Suppressor macrophage treated with lipopolysaccharide for 1 hour (primary cell): ENCODE measurements at places on chromosomes 13 and 19.

DNA sequence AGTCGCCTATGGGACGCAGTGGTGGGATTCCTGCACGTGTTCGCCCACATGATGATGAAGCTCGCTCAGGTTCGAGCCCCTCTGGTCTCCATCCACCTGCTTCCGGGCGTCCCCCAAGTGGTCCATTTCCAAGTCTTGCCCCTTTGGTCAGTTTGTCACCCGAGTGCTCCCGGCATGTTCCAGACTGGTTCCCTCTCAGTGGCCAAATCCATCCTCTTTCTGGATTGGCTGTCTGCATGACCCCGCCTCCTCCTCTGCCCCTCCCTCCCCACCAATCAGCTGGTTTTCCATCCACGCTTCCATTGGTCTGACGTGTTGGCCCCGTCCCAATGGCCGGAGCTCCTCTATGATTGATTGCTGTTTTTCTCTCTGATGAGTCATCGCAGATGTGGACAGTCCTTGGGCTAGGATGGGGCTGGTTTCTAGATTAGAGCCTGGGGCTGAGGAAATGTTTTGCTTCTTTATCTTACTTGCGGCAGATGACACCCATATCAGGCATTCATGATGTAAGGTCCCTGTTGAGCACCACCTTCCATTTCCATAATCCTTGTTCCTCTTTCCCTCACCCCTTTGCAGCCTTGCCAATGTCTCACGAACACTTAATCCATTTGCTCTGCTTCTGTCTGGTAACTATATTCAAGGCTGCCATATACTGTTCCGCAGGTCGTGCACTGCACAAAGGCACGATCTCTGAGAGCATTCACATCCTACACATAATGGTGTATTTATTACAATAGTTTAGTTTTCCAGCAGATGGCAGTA is 73.8 kb downstream of the MAP4K1 start:
- DNase-seq: peak; percentile 86

DNA sequence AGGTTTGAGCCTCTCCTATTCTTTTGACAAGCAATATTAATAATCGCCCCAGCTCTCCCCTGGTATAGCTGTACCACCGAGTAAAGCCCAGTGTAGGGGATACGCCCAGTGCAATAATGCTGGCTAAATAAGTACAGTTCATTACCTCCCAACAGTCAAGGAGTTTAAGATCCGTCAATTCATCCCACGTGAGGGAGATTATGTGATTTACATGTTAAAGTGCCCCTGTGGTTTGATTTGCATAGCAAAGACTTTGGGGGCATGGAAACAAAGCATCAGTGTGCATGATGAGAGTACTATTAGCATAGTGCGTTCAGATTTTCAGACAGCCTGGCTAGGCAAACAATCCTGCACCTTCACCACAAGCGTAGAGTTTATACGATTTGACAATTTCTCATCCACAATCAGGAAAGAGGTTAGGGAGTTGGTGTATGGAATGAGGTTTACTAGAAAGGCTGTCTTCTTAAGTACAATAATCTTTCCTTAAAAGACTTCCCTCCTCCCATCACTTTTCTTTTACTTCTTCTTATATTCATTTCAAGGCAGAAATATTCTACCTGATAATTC is 754.0 kb downstream of the DIAPH3 start:
- no peak for DNase-seq

- no peak for DNase-seq
Observed at GRCh38 chr19:589693-590395, at the start of gene HCN2. TSS of gene HCN2 (plus strand) at chr19:589881. CDS start at chr19:589946, 65 bp downstream.

- no peak for DNase-seq
Observed at GRCh38 chr13:67935626-67936025, 705.5 kb upstream of the PCDH9 start.

DNA sequence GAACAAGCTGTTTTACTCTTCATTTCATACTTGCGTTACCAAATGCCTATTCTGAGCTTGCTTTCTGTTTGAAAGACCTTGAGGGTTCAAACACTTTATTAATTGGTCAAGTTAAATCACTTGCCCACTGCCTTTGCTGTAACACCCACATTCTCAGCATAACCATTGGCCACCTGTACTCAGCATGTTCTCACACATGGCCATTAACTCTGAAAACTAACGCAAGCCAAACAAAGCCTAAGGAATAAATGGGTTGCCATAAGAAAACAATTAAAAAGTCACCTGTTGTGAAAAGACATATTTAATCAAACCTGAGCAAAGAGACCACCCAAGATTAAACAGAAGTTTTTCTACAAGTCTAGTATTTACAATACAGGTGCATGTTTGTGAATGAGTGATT is 517.2 kb upstream of the SPRY2 start:
- no peak for DNase-seq

DNA sequence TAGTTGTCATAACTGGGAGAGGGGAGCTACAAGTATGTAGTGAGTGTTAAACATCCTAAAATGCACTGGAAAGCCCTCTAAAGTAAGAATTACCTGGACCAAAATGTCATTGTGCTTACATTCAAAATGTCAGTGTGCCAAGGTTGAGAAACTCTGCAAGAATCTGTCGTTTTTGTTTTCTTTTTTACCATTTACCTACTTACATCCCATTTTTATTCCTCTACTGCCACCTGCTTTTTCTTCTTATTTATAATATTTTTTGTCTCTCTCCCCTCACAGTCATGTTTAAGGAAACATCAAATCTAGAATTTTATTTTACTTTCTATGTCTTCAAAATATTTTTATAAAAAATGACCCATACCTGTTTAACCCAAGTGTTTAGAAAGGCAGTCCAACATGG is 226.4 kb downstream of the PCDH17 start:
- no peak for DNase-seq

GRCh38 chr19:30338878-30339623 is 33.1 kb upstream of the ZNF536 start:
- no peak for DNase-seq

DNA sequence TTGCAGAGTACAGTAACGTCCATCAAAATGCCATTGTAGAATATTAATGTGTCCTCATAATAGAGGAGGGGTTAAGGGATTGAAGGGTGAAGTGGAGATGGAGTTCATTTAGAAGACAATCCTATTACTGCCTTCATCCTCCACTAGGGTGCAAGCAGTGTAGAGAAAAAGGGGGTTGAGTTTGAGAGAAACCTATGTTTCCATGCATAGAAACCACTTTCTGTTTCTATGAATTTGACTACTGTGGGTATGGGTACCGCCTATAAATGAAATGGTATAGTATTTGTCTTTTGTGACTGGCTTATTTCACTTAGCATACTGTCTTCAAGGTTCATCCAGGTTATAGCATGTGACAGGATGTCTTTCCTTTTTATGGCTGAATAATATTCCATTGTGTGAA is 156.0 kb downstream of the GGACT start:
- no peak for DNase-seq

DNA sequence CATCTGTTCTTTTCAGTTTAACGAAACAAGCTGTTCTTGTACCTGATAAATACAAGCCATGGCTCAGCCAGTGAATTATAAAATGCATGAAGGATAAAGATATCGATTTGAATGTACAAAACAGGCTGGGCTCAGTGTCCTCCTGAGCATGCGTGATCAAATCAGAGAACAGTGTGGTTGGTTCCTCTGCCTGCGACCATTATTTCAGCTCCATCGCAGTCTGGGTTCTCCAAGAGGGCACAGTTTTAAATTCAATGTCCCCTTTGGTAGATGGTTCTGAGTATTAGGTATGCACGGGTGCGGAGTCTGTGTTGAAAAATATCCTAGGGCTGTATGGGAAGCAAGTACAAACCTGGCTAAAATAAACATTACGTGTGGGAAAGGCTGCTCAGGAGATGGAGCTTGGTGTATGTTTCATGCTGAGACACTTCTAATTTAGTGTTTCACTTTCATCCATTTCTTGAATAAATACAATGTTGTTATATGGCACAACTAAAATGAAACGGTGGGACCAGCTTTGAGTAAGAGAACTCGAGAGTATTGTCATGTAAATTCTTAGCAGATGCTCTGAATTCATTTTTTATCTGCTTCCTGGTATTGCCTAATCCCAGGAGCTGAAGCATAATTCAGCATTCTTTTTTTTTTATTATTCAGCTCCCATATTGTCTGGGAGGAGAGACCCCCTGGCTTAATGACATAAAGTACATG is 458.7 kb downstream of the MYO16 start:
- no peak for DNase-seq

GRCh38 chr13:21967871-21968270 is 297.0 kb downstream of the FGF9 start:
- no peak for DNase-seq

DNA sequence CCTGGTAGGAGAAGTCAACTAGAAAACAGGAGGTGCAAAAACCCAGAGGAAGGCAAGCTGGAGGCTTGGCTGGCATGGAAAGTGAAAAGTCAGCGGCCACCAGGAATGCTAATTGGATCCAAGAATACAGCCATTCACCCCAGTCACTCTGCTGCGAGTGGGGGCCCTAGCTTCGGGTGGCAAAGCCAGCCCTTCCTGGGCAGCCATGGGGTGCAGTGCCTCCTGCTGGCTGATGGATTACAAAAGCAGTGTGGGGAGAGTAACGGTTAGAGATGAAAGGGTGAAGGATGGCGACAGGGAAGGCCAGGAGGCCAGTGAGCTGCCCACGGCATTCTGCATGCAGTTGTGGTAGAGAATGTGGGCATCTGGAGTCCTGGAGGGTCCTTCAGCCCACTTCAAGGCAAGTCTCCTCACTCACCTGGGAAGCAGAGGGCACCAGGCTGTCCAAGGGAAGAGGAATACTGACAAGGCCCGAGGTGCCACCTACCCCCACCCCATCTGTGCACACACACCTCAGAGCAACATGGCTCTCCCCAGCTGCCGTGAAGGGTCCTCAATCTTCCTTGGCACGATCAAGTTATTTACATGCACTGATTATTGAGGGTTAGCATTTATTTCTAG is 20.3 kb upstream of the EPHX3 start:
- DNase-seq: peak; percentile 50

DNA sequence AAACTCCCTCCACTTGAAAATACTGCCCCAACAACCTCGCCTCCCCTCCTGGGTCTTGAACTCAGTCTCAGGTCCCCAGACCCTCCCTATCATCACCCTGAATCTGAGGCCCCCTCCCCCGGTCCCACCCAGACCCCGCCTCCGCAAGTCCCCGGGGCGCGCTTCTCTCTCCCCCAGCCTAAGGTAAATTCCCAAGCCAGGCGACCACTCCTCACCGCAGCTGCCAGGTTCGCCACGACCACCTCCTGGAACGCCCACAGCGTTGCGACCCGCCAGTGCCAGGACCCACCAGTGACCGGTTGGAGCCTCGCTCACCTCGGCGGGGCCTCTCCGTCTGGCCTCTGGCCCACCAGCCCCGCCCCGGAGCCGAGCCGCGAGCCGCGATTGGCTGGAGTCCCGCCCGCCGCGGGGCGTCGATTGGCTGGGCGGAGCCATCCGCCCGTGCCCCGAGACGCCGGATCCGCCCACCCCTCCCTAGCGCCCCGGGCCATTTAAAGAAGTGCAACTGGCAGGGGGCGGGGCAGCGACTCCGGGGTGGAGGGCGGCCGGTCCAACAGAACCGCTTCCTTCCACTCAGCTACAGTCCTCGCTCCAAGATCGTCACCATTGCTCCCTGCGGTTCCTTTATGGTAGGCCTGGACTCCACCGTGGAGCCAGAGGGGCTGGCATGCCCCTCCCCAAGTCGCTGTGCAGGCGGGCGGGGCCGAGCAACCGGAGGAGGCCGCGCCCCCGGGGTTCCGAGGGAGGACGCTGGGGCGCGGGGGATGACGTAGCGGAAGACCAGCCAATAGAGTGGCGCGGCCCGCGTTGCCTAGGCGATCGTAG is at the start of gene SERTAD3:
TSS of gene SERTAD3 (minus strand) at position 336 of the 825 bp plus-strand sequence. CDS start 2,255 bp downstream, outside the sequence.
- peak; percentile 99 for DNase-seq

- DNase-seq: no peak
Observed at GRCh38 chr13:33286128-33286527, 573 bp upstream of the STARD13 start.

- no peak for DNase-seq
Observed at GRCh38 chr13:33935969-33936368, 118.0 kb downstream of the RFC3 start.

- no peak for DNase-seq
Observed at GRCh38 chr13:61187471-61187870, 228.2 kb downstream of the PCDH20 start.

DNA sequence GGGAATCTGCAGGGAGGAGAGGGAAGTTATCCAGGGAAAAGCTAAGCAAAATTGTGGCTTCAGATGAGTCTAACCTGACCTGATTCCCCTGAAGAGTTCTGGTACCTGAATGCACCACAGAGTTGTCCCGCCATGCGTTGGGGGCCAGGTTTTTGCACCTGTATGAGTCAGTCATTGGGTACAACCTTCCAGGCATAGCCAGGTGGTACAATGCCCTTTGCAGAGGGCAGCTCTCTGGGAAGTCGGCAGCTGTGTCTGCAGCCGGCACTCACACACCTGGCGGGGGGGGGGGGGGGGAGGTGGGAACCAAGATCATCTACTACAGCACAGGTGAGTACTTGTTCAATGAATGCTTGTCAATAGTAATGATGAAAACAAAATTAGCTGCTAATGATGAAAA is 52.5 kb upstream of the GTF3A start:
- DNase-seq: no peak

GRCh38 chr19:17722655-17723240 is 3.5 kb downstream of the MAP1S start:
- DNase-seq: no peak

DNA sequence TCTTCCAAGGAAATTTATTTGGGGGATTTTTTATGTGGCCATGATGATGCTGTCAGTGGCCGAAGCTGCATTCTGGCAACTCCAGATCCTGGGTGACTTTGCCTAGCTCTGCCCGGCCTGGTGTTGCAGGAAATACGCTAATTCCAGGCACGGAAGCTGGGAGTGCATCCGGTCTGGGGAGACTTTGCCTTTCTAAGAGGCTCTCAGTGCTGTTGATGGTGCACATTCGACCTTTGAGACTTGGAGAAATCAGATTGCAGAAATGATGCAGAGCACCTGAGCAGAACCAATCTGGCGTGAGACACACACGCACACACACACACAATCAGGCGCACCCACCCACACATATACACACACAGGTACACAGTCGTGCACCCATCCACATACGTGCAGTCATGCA is 5.9 kb upstream of the TMEM255B start:
- no peak for DNase-seq

DNA sequence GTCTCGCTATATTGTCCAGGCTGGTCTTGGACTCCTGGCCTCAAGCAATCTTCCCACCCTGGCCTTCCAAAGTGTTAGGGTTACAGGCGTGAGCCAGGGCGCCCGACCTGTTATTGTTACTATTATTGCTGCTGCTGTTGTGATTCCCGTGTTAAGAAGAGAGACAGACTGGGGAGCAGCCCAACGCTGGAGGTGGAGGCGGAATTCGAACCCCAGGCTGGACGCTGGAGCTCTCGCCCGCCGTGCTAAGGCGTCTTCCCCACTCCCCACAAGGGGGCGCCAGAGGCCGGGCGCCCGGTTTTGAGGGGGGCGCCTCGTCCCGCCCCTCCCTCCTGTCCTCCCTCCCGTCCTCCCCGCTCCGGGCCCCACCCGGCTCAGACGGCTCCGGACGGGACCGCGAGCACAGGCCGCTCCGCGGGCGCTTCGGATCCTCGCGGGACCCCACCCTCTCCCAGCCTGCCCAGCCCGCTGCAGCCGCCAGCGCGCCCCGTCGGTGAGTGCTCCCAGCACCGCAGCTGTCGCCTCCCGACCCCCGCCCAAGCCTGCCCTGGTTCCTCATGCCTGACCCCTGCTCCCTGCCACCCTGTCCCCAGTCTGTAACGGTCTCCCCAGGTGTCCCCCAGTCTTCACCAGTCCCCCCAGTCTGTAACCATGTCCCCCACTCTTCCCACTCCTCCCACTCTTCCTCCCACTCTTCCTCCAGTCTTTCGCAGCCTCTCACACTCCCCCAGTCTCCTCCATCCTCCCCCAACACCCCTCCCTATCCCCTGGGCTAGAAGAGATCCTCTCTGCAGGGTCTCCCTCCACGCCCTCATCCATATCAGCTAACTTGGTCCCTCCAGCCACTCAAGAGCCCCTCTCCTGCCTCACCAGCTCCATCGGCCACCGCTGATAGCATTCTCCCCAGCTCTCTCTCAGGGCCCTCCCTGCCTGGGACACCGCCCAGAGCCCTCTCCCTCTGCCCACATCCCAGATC is at the start of gene EHD2:
TSS of gene EHD2 (plus strand) at position 377 of the 976 bp plus-strand sequence. CDS start 3,191 bp downstream, outside the sequence.
- DNase-seq: peak; percentile 76
